ENCODE measurements at places on chromosomes 7 and 10.
A peak's percentile ranks its signal among the peaks of the same experiment; 100 is the strongest.

DNA sequence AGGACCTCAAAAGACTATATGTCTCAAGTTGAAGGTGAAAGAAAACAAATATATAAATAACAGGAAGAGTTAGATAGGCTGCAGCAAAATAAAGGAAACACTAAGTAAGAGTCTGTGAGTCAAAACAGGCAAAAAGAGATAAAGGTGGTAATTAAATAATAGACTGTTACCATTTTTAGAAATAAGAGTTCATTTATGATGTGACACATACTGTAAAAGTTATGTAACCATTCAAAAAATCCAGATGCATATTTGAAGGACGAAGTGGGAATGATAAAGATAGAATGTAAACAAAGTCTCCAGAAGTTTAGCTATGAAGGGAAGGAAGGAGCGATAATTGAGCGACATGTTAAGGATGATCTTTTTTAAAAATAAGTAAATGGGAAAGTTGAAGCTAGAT, 50.5 kb downstream of the HECTD2 start:
- no peak for DNase-seq

DNA sequence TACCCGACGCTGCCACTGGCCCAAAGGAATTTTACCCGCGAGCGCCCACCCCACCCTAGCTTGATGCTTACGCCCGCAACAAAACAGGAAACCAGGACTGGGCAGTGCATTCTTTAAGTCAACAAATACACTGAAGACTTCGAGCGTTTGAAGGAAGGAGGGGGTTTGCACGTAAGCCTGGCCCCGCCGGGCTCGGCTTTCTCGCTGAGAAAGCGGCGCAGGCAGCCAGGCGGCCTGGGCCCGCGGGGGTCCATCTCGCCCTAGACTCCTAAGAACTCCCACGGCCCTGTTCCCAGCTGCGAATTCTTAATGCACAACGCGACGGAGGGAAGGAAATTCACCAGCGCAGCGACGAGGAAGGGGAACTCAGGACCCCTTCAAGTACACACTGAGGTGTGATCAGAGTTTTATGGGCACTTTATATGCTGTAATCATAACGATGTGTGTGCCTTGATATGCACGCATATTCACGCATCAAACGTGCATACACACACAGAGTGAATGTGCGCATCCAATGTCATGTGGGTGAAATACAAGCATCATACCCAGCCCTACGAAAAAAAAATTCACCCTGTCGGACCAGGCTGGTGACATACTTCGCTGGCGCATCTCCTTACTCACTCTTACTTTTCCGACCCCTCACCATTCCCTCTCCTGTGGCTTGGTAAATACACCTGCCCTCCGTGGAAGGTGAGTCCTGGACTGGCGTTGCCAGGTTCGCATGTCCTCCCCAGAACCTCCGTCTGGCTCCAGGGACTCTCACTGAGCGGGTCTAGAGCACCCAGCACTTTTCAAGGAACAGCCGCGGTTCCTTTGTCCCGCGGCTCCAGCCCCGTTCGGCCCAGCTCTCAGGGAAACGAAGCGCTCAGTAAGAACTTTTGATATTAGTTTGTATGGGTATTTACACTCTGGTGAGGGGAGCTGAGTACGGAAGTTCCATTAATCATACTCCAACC, 5.7 kb upstream of the HOXA13 start:
- no peak for DNase-seq

- no peak for DNase-seq
Measured at GRCh38 chr7:111137296-111138192, 46.6 kb downstream of the LRRN3 start.

- DNase-seq: no peak
Measured at GRCh38 chr7:42639930-42640329, 271.9 kb downstream of the C7orf25 start.

DNA sequence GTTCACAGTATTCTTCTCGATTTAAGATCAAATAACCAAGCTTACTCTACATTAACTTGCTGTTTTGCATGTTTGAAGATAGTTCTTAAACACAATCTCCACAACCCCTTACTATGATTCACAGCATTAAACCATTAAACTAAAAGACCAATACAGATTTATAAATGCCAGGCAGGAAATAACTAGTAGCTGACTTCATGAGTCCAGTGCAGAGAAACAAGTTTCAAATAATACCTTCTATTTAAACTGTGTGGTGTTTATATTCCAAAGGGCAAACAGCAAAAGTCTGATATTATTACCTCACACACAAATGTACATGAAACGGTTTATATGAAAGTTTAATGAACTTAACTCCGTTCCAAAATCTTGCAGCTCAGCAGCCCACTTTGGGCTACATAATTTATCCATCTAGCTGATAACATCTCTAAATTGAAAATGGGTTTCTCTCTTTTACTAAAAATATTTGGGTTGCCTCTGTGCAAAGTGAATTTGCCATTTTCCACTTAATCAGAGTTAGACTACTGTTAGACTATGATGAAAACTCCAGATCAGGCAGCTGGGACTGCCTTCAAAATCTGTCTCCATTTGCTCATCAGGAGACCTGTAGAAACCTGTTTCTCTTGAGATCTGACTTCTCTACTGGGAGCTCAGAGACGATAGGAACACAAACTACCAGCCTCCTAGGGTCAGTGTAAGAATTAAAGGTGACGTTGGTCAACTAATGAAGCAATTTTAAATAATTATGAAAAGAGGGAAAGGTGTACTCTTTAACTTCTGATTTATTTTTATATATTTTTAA, 287.3 kb downstream of the FZD1 start:
- DNase-seq: no peak

- DNase-seq: no peak
Measured at GRCh38 chr10:62842983-62843382, 26.8 kb upstream of the EGR2 start.

- DNase-seq: no peak
Measured at GRCh38 chr10:96172666-96173065, 42.6 kb downstream of the ZNF518A start.

GRCh38 chr7:154882931-154883474, 119.9 kb downstream of the PAXIP1 start:
- no peak for DNase-seq

GRCh38 chr7:120218712-120219111, 54.3 kb upstream of the KCND2 start:
- no peak for DNase-seq

DNA sequence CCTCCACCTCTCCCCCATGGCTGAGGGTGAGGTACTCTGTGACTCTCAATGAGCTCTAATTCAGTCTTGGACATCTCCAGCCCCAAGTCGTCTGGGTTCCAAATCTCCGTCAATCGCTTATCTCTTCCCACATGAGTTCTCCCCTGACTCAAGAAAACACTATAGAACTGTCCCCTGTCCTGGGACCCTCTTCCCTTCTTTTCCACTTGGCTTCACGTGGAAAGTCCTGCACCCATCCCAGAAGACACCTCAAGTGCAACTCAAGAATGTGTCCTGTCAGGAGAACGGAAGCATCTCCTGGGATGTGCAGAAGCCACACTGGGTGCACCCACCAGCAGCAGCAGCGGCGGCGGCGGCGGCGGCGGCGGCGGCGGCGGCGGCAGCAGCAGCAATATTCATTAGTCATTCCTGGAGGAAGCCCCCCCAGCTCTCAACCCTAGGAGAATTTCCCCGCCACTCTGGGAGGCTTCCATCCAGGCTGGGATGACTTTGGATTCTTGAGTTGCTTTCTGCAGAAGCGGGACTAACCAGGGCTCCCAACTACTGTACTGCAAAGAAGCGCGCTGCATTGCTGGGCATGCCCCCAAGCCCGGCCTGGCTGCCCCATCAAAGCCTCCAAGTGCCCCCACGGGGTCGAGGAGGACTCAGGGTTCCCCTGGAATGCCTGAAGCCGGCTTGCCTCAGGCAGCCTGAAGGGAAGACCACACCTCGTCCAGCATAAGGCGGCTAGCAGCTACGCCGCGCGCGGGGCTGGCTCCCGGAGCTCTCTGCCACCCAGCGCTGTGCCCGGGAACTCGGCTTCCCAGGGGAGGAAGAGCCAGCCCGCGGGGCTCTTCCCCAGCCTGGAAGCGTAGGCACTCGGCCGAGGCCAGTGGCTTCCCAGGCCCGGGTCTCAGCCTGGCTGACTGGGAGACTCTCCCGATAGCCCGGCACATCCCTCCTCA, 1.0 kb downstream of the CRTAC1 start:
- DNase-seq: peak; percentile 37

DNA sequence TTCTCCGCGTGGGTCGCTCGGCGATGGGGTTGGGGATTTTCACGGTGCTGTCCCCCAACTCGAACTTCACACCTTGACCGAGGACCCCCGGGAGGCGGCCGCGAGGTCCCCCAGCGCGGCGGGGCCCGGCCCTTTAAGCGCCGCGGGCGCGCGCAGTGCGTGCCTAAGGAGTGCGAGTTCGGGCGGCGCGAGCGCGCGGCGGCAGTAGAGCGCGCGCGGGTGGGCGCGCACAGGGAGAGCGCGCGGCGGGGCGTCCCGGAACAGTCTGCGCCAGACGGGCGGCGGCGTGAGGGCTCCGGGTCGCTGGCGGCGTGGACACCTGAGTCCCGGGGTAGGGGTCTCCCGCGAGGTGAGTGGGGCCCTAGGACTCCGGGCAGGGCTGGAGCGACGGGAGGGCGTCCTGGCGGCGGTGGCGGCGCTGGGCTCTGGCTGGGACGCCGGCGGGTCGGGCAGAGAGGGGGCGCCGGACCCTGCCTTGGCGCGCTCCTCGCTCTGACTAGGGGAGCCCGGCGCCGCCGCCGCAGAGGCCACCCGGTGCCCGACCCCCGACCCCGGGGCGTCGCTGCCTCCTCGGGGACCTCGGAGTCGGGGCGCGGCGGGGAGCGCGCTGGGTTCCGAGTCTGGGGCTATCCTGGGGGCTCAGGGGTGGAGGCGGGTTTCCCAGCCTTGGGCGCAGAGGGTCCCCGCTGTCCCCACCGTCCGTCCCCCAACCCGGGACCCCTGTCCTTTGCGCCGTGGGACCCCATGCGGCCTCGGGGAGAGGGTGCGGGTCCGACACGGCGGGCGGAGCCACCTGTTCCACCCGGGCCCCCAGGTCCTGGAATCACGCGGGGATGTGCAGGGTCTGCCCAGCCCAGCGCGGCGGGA, at the start of gene PROSER2:
Gene PROSER2, plus strand, starts transcription at position 235 of the 867 bp plus-strand sequence. CDS start 28,722 bp downstream, outside the sequence.
- peak; percentile 86 for DNase-seq

DNA sequence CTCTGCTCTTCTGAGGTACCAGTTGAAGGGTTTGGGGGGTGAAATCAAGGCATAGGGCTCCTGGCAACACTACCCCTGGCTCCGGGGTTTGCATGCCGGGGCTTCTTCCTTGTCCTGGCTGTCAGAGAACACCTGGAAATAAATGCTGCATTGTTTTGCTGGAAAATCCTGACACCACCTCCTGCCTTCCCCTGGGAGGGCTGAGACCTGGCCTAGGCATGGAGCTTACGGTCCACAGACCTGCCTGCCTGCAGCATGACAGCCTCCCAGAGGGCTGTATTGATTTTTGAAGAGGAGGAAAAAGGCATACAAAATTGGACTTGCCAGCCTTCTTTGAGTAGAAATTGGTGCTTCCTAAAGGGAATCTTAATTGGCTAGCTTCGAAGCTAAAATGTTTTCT, 227.1 kb downstream of the MGMT start:
- DNase-seq: no peak

GRCh38 chr7:135536150-135536549, 21.6 kb upstream of the NUP205 start:
- DNase-seq: no peak

DNA sequence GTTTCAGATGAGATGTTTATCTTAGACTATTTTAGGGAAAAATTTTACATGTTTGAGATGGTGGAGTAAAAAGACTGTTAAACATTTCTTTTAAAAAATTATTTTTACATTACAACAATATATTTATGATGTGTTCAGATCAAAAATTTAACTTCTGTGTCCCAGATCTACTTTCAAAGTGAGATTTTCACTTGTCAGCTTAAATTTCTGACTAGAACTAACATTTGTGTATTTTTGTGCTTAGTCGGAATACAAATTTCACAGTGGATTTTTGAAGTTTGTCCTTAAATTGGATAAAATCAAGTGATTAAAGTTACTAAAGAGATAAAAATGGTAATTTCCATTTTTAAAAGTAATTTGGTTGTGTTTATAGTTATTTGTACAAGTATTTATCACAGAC, 24.9 kb downstream of the TMEM106B start:
- DNase-seq: no peak

- no peak for DNase-seq
Measured at GRCh38 chr7:155408651-155409586, 49.0 kb upstream of the EN2 start.

DNA sequence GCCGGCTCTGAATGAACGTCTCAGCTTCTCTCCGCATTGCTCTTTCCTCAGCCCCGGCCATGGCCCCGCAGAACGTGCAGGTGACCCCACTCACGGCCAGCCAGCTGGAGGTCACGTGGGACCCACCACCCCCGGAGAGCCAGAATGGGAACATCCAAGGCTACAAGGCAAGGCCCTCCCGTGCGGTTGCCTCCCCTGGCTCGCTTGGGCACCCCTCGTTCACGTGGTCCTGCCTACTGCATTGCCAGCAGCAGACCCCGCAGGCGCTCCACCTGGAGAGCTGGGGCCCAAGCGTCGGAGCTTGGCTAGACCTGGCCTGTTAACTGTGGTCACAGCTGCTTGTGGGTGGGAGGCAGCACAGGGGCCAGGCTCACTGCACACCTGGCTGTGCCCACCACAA, 476.3 kb upstream of the FOXK1 start:
- no peak for DNase-seq

- no peak for DNase-seq
Measured at GRCh38 chr7:143487566-143487965, 9.9 kb downstream of the TAS2R41 start.

- DNase-seq: peak; percentile 78
Measured at GRCh38 chr7:73623798-73624668, at the start of gene MLXIPL. Gene MLXIPL (minus strand): TSS chr7:73624522. CDS start chr7:73624492, 30 bp downstream.

DNA sequence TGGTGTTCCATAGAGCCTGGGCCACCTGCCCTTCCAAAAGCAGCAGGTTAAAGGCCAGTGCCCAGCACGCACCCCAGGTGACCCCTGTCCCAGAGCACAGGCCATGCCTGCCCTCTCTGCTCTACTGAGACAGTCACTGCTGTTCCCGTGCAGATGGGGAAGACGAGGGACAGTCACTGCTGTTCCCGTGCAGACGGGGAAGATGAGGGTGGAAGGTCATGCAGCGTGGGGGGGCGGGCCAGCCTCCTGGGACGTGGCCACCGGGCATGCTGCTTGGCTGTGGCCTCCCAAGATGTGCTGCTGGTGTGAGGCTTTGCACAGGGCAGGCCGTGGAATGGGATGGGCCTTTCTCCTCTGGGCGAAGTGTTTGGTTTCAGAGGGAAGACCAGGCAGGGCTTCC, 18.4 kb downstream of the LRRC27 start:
- DNase-seq: peak; percentile 46

DNA sequence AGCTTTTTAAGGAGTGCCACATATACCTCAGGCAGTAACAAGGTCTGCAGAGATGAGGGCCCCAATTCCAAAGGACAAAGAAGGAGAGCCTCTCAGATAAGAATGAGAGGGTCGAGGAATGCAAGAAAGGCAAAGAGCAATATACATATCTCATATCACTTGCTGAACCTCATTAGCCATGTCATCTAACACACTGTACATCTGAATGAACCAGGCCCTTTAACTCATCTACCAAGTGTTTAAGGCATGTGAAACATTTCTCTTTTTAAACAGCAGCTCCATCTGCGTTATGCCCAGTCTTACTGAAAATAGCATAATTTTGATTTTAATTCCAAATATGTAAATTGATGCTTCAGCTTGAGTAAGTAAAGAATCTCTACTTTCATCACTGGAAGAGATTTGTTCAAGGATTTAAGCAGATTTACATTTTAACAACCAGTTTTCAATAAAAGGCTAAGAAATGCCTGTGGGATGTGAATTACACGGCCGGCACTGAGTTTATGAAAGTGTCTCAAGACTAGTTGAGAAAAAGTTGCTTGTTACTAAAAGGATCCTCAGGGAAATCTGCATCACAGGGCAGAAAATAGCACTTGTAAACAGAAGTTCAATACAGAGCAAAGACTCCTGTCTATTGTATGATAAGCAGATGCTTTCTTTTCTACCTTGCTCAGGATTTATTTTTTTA, 123.8 kb upstream of the SLC26A5 start:
- DNase-seq: no peak

GRCh38 chr7:77459311-77459726, 43.2 kb upstream of the GSAP start:
- DNase-seq: no peak
